Stimulated activated CD8-positive, alpha-beta memory T cell treated with anti-CD3 and anti-CD28 coated beads, Interleukin-4, amount 100 ng/mL, for 1 hour (primary cell): ENCODE measurements at places on chromosomes 2 and 18.

DNA sequence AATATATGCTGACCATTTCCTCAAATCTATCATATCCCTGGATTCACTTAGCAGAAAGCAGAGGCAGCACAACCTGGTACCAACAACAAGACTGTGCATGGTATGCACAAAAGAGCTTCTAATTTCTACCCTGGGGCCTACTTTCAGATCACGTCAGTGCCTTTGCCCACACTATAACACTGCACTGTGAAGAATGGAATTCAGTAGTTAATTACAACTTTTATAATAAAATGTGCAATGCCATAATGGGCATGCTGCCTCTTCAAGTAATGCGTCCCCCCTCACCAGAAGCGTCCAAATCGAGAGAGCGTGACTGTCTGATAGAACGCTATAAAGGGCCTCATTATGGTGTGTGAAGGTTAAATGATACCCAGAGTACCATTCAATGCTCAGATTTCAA, 328.1 kb upstream of the PKDCC start:
- no peak for DNase-seq

- no peak for DNase-seq
These were observed 172.6 kb downstream of the HAUS1 start for GRCh38 chr18:46276748-46277147.

- DNase-seq, result no peak
These were observed 48.1 kb upstream of the SLC35G4 start for GRCh38 chr18:11561293-11561692.

- no peak for DNase-seq
These were observed 400.9 kb upstream of the SMIM21 start for GRCh38 chr18:75828379-75828778.

- DNase-seq, result no peak
These were observed 7.9 kb upstream of the CETN1 start for GRCh38 chr18:572091-572830.

- DNase-seq, result no peak
These were observed 27.4 kb downstream of the ADAM17 start for GRCh38 chr2:9527995-9528787.

- no peak for DNase-seq
These were observed 321.8 kb downstream of the RPRM start for GRCh38 chr2:153156743-153157142.

DNA sequence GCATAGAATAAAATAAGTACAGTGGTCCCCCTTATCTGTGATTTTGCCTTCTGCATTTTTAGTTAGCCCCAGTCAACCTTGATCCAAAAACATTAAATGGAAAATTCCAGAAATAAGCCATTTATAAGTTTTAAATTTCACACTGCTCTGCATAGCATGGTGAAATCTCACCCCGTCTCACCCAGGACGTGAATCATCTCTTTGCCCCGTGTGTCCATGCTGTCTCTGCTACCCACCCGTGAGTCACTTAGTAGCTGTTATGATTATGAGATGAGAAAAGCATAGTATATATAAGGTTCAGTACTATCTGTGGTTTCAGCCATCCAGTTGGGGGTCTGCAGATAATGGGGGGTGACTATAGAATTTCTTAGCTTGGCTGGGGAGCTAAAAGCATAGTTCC, 67.3 kb downstream of the RHBDD1 start:
- DNase-seq, result no peak

- DNase-seq, result no peak
These were observed 52.9 kb upstream of the TMEM200C start for GRCh38 chr18:5948237-5948636.

DNA sequence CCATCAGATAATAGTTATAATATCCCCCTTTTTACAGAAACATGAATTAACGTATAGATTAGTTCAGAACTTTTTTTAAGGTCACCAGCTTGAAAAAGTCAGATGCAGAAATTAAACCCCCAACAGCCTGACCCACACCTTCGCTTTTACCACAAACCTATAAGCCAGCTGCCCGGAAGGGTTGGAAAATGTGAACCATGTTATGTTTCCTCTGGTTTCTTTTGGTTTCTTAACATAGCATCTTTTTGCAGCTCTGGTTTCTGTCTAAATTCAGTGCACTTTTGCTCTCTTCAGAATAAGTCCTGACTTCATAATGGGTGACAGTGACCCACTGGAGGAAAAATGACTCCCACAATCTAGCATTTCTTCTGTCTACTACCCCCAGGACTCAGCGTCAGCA, 381.7 kb upstream of the DDX18 start:
- no peak for DNase-seq

DNA sequence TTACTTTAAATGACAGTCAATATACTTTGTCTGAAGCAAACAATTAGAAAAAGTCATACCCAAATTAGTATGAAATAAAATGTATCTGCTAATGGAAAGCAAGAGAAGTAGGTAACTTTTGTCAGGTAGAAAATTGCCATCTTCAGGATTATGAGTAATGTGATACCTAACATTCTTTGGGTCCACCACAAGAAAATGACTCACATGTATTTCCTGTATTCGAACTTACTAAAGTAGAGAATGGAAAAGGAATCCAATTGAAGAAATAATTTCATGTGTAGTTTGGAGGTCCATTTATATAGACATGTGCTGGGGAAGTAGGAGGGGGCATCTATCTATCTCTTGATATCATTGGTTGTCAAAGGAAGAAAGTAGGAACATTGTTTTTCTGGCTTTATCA, 636.2 kb upstream of the CHAC2 start:
- no peak for DNase-seq

- no peak for DNase-seq
These were observed 84.0 kb downstream of the HDAC4 start for GRCh38 chr2:239316562-239317465.

DNA sequence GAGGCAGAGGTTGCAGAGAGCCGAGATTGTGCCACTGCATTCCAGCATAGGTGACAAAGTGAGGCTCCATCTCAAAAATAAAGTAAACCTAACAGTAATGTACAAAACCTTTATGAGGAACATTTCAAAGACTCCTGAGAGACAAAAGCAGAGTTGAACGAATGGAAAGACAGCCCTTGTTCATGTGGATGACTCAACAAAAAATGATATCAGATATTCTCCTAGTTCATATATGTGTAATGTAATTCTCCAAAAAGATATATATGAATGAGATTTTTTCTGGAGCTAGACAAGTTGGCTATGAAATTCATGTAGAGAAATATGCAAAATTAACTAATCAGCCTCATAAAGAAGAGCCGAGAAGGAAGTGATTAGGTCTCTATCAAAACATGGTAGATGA, 61.7 kb downstream of the KIAA1328 start:
- no peak for DNase-seq

- no peak for DNase-seq
These were observed 10.2 kb downstream of the XDH start for GRCh38 chr2:31404302-31404701.

DNA sequence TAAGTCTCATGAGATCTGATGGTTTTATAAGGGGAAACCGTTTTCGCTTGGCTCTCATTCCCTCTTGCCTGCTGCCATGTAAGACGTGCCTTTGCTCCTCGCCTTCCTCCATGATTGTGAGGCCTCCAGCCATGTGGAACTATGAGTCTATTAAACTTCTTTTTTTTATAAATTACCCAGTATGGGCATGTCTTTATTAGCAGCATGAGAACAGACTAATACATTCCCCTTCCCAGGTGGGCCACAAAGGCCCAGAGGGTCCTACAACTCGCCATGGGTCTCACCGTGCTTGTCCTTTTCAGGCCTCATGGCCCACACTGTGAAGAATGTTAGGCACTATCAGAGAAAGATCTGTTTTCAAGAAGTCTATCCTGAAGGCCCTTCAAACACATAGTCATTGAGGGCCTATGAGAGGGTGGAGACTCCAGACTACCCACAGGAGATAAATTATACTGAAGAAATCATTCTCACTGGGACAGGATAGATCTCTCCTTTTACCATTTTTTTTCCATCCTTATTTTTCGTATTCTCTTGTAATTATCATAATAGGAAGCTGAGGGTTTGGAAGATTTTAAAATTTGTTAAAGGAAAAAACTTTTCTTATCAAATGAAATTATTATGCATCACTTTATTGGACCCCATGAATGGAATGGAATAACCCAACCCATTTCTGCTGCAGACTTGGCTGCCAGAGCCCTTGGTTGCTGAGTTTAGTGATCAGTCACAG, 91.0 kb upstream of the MSH2 start:
- DNase-seq, result no peak

- no peak for DNase-seq
These were observed 254.4 kb downstream of the ZNF521 start for GRCh38 chr18:25097569-25098056.

DNA sequence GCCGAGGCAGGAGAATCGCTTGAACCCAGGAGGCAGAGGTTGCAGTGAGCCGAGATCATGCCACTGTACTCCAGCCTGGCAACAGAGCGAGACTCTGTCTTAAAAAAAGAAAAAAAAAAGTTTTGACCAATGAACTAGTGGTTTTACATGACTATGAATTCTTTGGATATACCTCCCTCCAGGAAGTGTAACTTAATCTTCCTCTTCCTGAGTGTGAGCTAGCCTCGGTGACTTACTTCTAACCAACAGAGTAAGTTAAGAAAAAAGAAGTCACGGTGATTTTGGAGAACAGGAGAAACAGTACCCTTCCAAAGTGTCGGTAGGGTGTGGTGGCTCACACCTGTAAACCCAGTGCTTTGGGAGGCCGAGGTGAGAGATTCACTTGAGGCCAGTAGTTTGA, 7.1 kb downstream of the TIA1 start:
- no peak for DNase-seq

- no peak for DNase-seq
These were observed 103.4 kb downstream of the ETAA1 start for GRCh38 chr2:67500541-67500940.

DNA sequence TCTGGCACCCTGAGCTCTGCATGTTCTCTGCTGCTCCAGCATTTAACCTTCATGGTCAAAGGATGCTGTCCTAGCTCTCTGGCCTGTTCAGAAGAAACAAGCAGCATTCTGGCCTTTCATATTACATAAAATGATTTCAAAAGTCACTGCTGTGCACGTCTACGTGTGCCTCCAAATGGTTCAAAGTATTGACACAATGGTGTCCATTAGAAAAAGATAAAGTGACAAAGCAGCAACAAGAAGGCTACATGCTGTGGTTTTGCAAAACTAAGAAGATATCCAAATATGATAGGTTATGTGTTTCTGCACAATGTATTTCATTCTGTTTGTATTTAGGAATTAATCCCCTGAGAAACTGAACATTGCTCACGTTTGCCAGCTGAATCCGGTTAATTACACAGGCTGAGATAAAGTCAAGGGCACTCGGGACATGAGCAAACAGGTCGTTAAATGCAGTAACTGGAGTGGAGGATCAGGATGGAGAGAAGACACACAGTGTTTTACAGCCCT, 258.5 kb downstream of the DOK6 start:
- DNase-seq, result no peak

GRCh38 chr2:28547223-28547860, 51.5 kb downstream of the PLB1 start:
- DNase-seq, result no peak

- no peak for DNase-seq
These were observed 527.6 kb upstream of the MEX3C start for GRCh38 chr18:51724790-51725721.

DNA sequence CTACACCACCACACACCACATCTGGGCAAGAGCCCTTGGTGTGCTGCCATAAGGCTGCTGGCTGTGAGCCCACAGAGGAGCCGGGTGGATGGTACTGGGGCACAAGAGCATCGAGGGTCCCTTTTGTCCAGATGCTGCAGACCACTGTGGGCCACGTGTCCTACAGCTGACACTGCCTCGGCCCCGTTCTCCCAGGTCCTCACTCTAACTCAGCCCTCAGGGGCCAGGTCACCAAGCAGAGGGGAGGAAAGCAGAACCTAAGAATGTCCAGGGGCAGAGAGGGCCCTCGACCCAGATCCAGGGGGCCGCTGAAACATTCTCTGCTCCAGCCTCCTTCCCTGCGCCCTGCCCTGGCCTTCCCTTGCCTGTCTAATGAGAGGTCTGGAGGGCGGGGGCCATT, 91.7 kb upstream of the ASB18 start:
- DNase-seq, result no peak

GRCh38 chr2:74441170-74441689, 507 bp downstream of the RTKN start:
- DNase-seq, result no peak

GRCh38 chr2:23204685-23205242, 180.2 kb upstream of the KLHL29 start:
- DNase-seq, result no peak

DNA sequence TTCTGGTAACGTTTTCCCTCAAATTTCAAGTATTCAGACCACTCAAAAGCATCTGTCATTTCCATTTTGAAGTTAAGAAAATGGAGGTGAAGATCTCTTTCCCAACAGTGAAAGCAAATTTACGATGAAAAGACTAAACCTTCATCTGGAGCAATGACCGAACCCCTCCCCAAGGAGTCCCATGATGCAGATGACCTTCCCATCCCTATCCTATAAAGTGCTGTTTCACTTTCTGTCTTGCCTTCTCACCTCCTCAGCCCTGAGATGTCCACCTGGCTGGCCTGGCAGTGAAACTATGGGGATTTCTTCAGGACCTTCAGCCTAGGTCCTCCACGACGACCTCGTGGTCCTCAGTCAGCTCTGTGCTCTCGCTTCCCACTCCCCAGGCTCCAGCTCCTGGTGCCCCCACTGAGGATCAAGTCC, 925 bp upstream of the NPC1 start:
- no peak for DNase-seq

GRCh38 chr2:129080715-129081476, 762.2 kb upstream of the HS6ST1 start:
- no peak for DNase-seq

DNA sequence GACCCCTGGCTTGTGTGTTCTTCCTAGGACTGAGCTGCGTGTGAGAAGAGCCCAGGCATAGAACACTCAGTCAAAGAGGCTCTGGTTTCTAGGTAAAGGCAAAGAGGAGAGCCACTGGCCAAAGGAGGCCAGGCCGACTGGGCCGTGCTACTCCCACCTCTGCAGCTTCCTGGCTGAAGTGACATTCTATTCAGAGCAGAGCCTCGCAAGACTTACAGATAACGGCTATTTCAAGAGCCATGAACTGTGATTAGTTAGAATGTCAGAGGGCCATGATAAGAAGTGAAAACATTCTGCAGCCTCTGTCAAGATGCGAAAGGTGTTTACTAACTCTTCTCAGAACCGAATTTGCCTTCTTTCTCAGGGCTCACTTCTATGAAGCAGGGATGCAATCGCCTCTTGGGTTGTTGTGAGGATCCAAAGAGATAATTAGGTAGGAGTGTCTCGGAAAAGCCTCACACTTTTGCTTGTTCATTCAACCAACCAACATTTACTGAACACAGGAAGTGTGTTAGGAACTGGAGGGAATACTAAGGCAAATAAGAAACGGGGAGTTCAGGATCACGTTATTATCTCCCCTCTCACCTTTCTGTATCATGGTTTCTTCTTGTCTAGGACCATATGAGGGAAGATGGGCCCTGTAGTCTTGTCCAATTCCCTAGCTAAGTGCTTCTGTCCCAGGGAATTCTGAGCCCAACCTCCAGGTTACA, 3.4 kb upstream of the DNAJC5G start:
- DNase-seq, result no peak

- no peak for DNase-seq
These were observed 19.4 kb downstream of the TLK1 start for GRCh38 chr2:171141320-171141719.

- no peak for DNase-seq
These were observed 195.3 kb downstream of the SETBP1 start for GRCh38 chr18:44876024-44876423.

- DNase-seq, result no peak
These were observed 48.4 kb downstream of the LRRTM1 start for GRCh38 chr2:80255918-80256781.
